ENCODE measurements at places on chromosomes 2 and 18. TPM values are rescaled to one million over a fixed set of nuclear protein-coding genes. Genes with fewer than 3 reads are reported as not detected.

The UGT1A10 gene
- 27.3 TPM for polyA plus RNA-seq

The CFAP65 gene
- 0.10 TPM for polyA plus RNA-seq

- H3K4me1 ChIP-seq: peaks cover 67% of the 10 kb centered on the region
- no peaks in the 10 kb centered on the region for H3K36me3 ChIP-seq
- H3K27me3 ChIP-seq: no peaks in the 10 kb centered on the region
Observed at GRCh38 chr18:59672235-59672711, 24.9 kb downstream of the CCBE1 start.

DNA sequence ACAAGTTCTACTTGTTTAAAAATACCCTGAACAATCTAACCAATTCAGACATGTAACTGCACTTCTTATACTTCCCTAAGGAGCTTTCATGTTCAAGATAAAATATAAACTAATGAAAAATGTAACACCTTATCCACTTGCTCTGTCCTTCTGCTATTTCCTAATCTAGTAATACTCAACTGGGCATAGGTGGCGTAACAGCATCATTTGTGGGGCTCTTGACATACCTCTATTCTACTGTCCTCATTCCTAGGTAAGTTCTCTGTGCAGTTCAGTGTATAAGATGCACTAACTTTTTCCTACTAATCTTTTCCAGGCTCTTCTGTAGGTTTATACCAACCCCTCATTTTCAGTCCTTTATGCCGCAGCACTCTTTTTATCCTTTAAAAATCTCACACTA is 36.7 kb downstream of the PRKD3 start:
- no peak overlapping the region for H3K4me3 ChIP-seq
- no peak for DNase-seq

GRCh38 chr18:80105369-80106167 is 3.5 kb upstream of the ADNP2 start:
- no peak overlapping the region for H3K4me3 ChIP-seq
- no peaks in the 10 kb centered on the region for H3K4me1 ChIP-seq
- H3K27me3 ChIP-seq: no peaks in the 10 kb centered on the region
- no peak overlapping the region for H3K27ac ChIP-seq
- DNase-seq: no peak
- H3K36me3 ChIP-seq: no peaks in the 10 kb centered on the region

DNA sequence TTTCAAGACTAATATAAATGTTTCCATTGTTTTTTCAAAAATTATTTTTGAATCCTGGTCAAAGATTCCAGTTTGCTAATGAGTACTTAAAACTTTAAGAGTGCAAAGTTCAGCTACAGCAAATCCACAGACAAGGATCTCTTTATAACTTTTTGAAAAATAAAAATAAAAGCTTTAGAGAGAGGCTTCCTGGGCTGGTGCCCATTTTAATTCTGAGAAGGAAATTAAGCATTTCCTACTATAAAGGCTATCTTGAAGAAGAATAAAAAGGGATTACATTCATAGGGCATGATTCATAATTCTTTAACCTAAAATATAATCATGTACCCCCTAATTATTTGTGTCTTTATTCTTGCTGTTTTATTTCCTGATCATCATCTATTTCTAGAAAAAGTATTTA is 38.2 kb downstream of the DNAJC10 start:
- no peaks in the 10 kb centered on the region for H3K4me1 ChIP-seq
- peaks cover 36% of the 10 kb centered on the region for H3K36me3 ChIP-seq
- DNase-seq: no peak
- no peak overlapping the region for H3K27ac ChIP-seq

- no peak overlapping the region for H3K27ac ChIP-seq
- no peak overlapping the region for H3K4me3 ChIP-seq
- no peaks in the 10 kb centered on the region for H3K27me3 ChIP-seq
- no peak for DNase-seq
Observed at GRCh38 chr2:239873656-239874635, 151.2 kb downstream of the NDUFA10 start.

DNA sequence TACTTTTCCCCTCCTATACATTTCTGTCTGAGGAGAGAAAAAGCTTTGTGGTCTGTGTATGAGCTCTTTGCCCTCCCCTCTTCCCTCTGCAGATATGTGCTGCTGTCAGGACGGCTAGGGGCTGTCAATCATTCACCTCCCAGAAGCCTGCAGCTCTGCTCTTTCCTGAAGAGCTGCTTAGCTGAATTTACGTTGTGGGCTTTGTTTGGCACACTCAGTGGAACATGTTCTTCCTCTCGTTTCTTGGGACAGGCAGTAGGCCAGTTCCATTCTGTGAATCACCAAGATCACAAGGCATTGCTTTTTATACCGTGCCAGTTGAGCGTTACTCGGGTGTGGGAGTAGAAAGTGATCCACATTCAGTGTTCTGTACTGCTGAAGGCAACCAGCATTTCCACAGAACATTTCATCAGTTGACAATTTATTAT is 136.7 kb downstream of the LAMA3 start:
- no peak overlapping the region for H3K4me3 ChIP-seq
- peak overlapping the region; percentile 70 for H3K27ac ChIP-seq
- DNase-seq: peak; percentile 93
- no peaks in the 10 kb centered on the region for H3K36me3 ChIP-seq
- peaks cover 24% of the 10 kb centered on the region for H3K4me1 ChIP-seq

DNA sequence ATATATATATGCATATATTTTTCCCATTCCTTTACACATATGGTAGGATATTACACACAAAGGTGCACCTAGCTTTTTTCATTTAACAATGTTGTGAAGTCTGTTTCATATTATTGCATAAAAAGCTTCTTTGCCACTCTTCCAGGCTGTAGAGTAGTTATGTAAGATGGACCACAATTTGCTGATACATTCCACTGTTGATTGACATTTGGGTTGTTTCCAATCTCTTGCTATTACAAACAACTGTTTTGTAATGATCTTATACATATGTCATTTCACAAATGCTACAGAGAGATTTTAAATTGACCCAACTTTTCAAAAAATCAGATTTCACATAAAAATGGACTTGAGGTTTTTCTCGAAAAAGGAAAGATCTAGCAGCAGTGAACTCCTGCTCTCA is 301.4 kb downstream of the CDCA7 start:
- no peaks in the 10 kb centered on the region for H3K4me1 ChIP-seq
- no peaks in the 10 kb centered on the region for H3K36me3 ChIP-seq
- no peak overlapping the region for H3K27ac ChIP-seq

GRCh38 chr2:117856415-117857210 is 42.1 kb downstream of the DDX18 start:
- no peak for DNase-seq
- no peaks in the 10 kb centered on the region for H3K36me3 ChIP-seq
- H3K27ac ChIP-seq: no peak overlapping the region
- peaks cover 6% of the 10 kb centered on the region for H3K4me1 ChIP-seq

- H3K4me1 ChIP-seq: peaks cover 16% of the 10 kb centered on the region
- H3K27ac ChIP-seq: no peak overlapping the region
- no peaks in the 10 kb centered on the region for H3K27me3 ChIP-seq
- no peaks in the 10 kb centered on the region for H3K36me3 ChIP-seq
- no peak for DNase-seq
- H3K4me3 ChIP-seq: no peak overlapping the region
Observed at GRCh38 chr2:19473350-19473749, 114.9 kb upstream of the OSR1 start.

- no peak for DNase-seq
- H3K4me3 ChIP-seq: no peak overlapping the region
- no peaks in the 10 kb centered on the region for H3K36me3 ChIP-seq
- peaks cover 14% of the 10 kb centered on the region for H3K4me1 ChIP-seq
Observed at GRCh38 chr2:43175876-43176275, 50.5 kb downstream of the ZFP36L2 start.

- H3K4me1 ChIP-seq: no peaks in the 10 kb centered on the region
- no peak overlapping the region for H3K4me3 ChIP-seq
- no peaks in the 10 kb centered on the region for H3K36me3 ChIP-seq
- no peaks in the 10 kb centered on the region for H3K27me3 ChIP-seq
Observed at GRCh38 chr18:6625481-6625880, 104.0 kb upstream of the ARHGAP28 start.

GRCh38 chr18:47461977-47462376 is 210.5 kb upstream of the SKOR2 start:
- no peak for DNase-seq
- H3K4me1 ChIP-seq: no peaks in the 10 kb centered on the region
- no peak overlapping the region for H3K27ac ChIP-seq
- H3K4me3 ChIP-seq: no peak overlapping the region
- H3K27me3 ChIP-seq: no peaks in the 10 kb centered on the region
- H3K36me3 ChIP-seq: no peaks in the 10 kb centered on the region
